Left renal pelvis (tissue), 4 donors: ENCODE measurements at places on chromosomes 7 and 10. TPM values are rescaled to one million over a fixed set of nuclear protein-coding genes. Genes with fewer than 3 reads are reported as not detected.
A peak's percentile ranks its signal among the peaks of the same experiment; 100 is the strongest.

Gene HIBADH
- 78.8 TPM for polyA plus RNA-seq

- no peak for DNase-seq
Measured at GRCh38 chr10:12697764-12698163, 303.7 kb downstream of the CCDC3 start.

DNA sequence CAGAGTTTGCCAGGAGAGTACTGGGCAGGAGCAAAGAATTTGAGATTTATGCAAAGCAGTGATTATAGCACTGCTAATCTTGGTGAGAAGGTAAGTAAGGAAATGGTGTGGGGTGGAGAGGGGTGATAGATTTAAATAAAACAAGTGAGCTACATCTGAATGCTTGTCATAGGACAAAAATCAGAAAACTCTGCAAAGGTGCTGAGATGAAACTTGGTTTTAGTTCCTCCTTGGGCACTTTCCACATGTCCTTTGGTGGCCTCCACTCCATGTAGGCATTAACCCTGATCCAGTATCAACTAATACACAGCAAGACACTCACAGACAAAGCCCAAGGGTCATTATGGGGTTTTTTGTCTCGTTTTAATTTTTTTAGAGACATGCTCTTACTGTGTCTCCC, 25.7 kb upstream of the FAM107B start:
- no peak for DNase-seq

Gene GIMAP6
- polyA plus RNA-seq = 15.3 TPM

DNA sequence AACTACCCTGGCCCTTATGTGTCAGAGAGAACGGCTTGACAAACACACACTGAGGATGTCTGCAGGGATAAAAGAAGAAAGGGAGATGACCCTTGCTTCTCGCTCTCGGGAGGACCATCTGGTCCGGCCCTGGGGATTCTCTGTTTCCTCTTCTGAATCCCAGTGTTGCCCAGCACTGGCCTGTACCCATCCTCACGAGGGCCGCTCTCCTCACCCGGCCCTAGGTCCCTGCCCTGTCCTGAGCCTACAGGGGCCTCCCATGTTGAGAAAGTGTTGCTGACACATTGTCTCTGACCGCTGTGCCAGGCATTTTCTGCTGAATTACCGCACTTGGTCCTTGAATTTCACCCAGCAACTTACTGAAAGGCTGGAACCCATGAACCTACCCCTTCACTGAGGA, 171.9 kb upstream of the LANCL2 start:
- DNase-seq = no peak

GRCh38 chr7:87413951-87414793, 61.3 kb downstream of the ABCB4 start:
- DNase-seq = no peak

DNA sequence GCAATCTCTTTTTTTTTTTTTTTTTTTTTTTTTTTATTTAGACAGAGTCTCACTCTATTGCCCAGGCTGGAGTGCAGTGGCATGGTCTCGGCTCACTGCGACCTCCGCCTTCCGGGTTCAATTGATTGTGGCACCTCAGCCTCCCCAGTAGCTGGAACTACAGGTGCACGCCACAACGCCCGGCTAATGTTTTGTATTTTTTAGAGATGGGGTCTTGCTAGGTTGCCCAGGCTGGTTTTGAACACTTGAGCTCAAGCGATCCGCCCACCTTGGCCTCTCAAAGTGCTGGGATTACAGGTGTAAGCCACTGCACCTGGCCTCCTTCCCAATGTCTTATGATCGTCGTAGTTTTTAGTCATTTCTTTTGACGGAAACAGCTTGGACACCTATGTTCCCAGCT, 6.6 kb upstream of the ZNF853 start:
- DNase-seq = no peak

DNA sequence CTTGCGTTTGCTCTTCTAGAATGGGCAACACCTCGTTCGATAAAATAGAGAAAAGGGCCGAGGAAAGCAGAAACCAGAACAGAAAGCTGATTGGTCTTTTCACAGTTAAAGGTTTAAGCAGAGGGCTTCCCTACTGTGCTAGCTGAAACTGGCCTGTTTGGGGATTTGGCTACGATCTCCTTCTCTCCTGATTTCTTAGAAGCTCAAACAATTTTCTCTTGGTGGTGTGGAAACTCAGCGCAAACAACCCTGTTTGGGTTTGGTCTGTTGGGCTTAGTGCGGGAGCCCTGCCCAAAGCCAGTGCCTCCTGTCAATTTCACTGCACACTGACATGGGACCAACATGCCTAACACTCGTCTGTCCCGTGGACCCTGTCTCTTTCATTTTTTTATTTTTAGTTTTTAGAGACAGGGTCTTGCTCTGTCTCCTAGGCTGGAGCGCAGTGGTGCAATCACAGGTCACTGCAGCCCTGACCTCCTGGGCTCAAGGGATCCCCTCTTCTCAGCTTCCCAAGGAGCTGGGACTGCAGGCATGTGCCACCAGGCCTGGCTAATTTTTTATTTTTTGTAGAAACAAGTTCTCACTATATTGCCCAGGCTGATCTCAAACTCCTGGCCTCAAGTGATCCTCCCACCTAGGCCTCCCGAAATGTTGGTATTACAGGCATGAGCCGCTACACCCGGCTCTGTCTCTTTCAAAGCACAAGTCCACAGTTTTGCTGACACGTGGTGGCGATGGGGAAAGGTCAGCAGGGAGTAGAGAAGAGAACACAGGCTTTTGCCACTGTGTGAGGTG, 16.5 kb upstream of the BNIP3 start:
- DNase-seq = no peak

Gene PON3
- polyA plus RNA-seq = 2.3 TPM

Gene SERPINE1
- 5.3 TPM for polyA plus RNA-seq

GRCh38 chr7:50339990-50340500, 35.5 kb downstream of the IKZF1 start:
- no peak for DNase-seq

GRCh38 chr7:27917119-27917518, 177.2 kb downstream of the TAX1BP1 start:
- DNase-seq = no peak

- DNase-seq = no peak
Measured at GRCh38 chr7:2689951-2690705, 2.1 kb downstream of the AMZ1 start.

Gene KCNH2
- polyA plus RNA-seq = 9.8 TPM

- DNase-seq = peak; percentile 14
Measured at GRCh38 chr10:25666276-25666675, 267.8 kb upstream of the MYO3A start.

- no peak for DNase-seq
Measured at GRCh38 chr7:50641442-50642405, 76.5 kb upstream of the DDC start.

DNA sequence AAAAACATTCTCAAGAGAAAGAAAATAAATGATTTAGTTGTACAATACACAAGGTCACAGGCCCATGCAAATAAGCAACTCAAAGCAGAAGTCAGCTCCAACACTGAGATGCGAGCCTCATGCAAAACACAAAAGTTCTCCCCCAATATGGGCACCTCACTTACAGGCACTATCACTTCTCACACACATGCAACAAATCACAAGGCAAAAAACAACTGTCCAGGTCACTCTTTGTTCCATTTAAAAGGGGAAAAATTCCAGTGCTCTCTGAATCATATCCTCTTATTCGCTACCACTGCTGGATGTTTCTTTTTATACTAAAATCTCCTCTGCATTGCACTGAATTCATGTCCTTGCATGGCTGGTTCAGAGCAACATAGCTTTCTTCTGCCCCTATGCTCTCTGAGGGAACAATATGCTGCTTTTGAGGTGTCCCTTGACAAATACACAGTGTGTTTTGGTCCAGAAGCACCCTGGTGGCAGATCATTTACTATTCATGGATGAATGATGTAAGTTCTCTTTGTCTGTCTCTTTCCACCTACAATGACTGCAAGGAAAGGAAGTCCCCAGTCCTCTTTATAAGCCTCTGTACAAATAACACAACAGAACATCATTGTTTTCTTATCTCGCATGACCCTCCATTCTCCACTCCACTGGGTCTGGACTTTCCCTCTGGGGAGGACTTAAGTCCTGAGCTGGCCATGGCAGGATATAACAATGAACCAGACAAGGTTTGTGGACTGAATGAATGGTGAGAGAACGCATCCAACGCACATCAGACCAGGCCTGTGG, 85.4 kb upstream of the GSDME start:
- DNase-seq = no peak

DNA sequence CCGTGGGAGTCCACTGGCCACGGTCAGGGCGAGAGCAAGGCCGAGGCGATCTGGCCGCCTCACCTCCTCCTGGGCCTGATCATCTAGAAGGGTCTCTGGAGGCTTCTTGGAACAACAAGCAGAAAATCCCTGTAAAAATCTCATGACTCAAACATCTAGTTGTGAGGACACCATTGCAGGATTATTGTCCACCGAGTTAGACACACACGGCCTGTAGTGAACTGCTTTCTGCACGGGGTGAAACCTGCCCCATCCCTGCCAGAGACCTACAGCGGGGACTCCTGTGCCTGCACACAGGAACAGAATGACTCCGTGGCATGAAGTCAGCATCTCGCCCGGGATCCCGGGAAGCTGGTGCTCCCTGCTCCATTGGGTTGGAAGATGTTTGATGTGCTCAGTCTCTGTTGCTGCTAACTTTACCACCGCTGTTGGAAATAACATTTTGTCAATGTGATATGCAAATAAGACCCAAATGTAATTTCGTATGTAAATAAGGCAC, 267.0 kb upstream of the TCERG1L start:
- DNase-seq = no peak

DNA sequence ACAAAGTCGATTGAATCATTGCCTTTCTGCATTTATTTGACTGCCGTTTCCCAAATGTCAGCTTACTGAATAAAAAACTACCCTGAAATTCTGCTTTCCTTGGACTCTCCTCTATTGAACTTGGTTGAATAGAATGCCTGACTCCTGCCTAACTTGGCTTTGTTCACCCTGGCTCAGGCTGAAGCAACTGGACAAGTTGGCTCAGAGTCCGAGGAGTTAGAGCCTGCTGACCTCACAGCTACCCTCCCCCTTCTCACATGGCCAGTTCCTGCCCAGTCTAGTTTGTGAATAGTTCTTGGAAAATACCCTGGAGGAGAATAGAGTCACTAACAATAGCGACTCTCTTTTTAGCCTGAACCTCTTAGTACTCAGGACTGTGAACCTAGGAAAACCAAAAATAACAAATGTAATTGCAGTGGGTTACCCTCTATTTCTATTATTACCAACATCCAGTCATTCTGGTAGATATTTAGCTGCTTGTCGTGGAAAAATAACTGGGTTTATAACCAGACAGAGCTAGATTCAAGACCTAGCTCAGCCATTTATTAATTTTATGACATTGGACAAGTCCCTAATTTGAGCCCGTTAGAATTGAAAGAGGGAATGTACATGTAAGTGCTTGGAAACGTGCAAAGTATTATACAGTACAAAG, 17.3 kb upstream of the NRBF2 start:
- DNase-seq = no peak

DNA sequence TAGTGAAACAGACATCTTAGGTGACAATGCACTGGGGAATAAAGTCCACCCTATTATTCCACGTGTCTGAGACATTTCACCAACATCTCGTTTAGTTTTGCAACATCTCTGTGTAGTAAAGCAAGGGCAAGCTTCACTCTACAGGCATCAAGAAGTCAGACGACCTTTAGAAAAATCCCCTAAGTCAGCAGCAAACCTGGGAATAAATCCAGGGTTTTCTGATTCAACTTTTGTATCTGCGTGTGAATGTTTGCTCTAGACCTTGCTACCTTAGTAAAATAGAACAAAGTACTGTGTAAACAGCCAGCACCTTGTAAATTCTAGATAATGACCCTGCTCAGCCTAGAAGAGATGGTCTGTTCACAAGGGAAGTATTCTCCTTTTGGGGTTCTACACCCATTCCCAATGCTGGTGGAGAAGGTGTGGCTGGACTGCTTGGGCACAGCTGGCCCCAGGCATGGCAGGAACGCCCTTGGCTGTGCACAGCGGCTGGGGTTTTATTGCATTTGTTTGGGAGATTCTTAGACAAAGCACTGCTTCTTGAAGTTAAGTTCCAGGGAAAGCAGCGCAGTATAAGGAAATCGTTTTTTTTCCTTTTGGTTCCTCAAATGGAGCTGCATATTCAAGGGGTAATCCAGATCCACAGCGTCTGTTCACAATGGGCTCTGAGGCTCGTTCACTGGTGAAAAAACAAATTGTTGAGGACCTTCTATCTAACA, 38.3 kb upstream of the GALNTL5 start:
- no peak for DNase-seq

- DNase-seq = no peak
Measured at GRCh38 chr7:27146491-27147198, 929 bp downstream of the HOXA6 start.

DNA sequence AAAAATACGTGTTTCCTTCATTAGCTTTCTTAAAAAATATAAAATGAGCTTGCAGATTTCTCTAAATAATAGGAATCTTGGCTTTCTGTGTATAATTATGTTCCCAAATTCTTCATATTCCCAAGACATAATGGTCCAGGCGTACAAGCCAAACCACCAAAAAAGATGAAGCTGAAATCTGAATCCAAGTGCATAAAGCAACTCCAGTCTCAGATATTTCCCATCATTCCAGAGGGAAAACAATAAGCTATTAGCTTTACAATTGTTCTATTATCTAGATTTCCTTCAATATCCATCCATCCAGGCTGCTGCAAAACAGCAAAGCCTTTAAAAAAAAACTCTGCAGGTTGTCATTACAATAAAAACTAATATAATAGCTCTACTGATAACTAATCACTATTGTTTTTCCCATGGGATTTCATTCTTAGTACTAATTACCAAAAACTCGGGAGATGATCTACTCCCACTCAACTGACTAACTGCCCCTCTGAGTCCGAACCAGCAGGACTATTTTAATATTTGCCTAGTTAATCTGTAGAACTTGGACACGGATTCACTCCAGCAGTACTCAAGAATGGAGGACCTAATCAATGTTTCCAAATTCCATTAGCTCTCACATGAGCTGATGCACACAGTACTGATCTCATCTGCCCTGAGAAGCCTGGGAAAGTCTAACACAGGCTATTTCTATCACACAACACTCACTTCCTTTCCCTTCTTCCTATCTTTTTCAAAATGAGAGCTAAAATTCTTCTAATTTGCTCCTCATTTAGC, 108.9 kb upstream of the ASAH2 start:
- no peak for DNase-seq

DNA sequence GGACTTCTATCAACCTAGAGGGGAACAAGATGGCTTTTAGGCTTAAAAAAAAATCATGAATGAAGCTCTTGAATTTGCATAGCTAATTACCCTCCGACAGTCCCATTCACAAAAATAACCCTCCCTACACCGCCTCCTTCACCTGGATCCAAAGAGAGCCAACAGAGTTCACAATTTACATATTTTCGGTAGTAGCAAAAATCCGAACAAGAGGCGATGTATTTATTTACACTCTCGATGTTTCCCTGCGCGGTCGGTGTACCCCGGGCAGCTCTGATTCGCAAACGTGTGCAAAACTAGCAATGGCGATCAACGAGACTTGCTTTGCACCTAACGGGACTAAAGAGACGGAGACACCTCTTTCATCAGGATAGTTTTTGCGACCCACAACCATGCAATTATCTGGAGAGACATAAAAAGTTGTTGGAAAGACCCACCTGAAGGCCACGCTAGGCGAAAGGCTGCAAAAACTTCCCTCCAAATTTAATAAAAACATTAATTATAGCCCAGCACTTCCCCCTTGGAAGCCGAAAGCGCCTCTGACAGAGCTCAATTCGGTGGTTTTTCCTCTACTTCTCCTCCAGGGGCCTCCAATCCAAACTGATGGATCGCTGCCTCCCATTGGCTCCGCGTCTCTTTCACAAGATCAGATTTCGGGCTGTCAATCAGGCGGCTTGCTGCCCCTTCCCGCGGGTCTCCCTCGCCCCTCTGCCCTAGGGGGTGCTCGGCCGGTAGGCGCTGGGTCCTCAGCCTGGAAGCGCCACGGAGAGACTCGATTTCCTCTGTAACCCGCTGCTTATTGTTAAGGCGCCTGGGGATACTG, at the start of gene ETV1:
Gene ETV1, minus strand, starts transcription at position 541 of the 823 bp plus-strand sequence. CDS start 614 bp downstream, outside the sequence.
- peak; percentile 64 for DNase-seq

- no peak for DNase-seq
Measured at GRCh38 chr10:107299606-107300005, 135.1 kb upstream of the SORCS1 start.
